ENCODE measurements at places on chromosomes 13 and 19.

- DNase-seq: no peak
These were observed 83.2 kb upstream of the IRS2 start for GRCh38 chr13:109869312-109870237.

GRCh38 chr19:1857648-1858326, 5.6 kb downstream of the KLF16 start:
- no peak for DNase-seq

DNA sequence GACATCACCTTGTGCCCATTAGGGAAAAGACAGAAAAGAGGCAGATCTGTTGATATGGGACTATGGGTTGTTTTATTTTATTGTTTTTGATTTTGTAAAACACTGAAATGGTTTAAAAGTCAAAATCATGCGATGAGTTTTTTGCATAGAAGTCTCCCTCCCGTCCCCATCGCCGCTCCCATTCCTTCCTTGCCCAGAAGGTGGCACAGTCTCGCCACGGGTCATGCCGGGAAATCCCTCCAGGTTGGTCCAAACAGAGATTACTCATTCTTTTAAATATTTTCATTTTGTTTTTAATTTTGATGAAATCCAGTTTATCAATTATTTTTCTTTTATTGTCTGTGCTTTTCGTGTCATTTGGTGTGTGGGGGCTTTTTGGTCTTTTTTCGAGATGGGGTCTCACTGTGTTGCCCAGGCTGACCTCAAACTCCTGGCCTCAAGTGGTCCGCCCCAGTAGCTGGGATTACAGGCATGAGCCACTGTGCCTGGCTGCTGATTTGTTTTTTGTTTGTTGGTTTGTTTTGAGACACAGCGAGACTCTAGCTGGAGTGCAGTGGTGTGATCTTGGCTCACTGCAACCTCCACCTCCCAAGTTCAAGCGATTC, 9.2 kb downstream of the PGPEP1 start:
- no peak for DNase-seq

GRCh38 chr19:18304458-18305310, 18.2 kb downstream of the LSM4 start:
- DNase-seq: peak; percentile 64

DNA sequence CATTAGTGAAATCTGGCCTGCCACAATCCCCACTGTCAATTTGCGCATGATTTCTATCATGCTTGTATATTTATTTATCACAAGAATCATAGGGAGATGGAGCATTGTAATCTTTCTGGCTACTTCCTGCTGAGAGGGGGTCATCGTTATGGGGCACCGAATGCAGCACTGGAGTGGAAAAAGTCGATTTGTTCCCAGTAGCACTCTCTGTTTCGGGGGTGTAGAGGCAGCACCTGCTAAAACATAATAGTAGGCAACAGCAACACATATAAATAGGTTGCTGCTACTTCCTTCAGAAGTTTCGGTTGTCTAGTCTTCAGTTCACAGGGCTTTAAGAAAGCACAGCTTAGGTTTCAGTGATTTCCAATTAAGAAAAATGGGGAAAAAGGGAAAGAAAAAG, 23.4 kb upstream of the CEACAM21 start:
- DNase-seq: no peak

GRCh38 chr19:18287836-18288772, 6.7 kb upstream of the JUND start:
- no peak for DNase-seq

GRCh38 chr19:2291185-2291751, 9.3 kb upstream of the PEAK3 start:
- DNase-seq: no peak

GRCh38 chr13:23567906-23568460, 2.2 kb upstream of the TNFRSF19 start:
- no peak for DNase-seq

GRCh38 chr13:110017379-110017778, 231.0 kb upstream of the IRS2 start:
- DNase-seq: no peak

- DNase-seq: no peak
These were observed 508.5 kb downstream of the KLF12 start for GRCh38 chr13:73625562-73626339.

DNA sequence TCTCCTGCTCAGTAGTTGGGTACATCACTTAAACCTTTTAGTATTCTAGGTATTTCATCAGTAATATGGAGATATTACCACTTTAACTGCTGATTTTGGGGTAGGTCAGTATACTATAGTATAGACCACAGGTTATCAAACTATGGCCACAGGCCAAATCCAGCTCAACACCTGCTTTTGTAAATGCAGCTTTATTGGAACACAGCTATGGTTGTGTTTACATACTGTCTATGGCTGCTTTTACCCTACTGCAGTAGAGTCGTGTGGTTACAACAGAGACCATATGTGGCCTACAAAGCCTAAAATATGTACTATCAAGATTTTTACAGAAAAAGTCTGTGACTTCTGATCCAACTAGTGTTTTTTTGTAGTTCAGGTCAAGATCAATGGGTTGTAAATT, 10.3 kb downstream of the COG6 start:
- DNase-seq: no peak

DNA sequence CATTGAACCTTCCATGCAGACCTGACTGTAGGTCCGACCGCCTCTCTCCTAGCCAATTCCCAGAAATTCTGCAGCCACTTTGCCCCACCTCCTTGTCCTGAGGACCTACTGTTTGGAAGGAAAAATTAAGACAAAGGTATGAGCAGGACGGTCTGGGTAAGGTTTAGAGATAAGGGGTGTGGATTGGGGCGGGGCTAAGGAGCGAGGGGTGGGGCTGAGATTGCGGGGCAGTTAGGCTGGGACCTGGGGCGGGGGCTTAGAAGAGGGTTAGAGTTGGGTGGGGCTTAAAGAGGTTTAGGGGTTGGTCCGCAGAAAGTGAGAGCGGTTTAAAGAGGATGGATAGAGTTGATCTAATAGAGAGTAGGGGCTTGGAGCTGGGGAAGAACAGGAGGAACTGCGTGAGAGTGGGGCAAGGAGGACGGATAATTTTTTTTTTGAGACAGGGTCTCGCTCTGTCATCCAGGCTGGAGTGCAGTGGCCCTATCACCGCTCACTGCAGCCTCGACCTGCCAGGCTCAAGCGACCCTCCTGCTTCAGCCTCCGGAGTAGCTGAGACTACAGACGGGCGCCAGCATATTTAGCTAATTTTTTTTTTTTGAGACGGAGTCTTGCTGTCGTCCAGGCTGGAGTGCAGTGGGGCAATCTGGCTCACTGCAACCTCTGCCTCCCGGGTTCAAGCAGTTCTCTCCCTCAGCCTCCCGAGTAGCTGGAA, 1.7 kb upstream of the ZNF865 start:
- no peak for DNase-seq

DNA sequence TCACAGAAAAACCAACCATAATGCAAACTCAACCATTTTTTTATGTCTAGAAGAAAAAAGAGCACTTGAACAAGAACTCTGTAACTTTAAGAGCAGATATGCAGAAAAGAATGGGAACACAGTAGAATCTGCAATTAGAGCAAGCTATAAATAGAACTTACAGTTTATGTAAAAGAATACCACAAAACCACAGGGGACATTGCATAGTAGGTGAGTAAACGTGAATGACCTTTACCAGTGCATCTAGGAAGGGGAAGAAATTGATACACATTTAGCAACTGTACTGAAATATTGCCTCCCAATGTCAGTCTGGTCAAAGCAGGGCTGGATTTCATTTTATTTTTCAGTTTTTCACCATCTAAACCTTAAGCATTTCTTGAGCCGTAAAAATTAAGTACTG, 242.2 kb upstream of the EDNRB start:
- DNase-seq: no peak

- no peak for DNase-seq
These were observed 15.9 kb upstream of the MEIS3 start for GRCh38 chr19:47435196-47435595.

DNA sequence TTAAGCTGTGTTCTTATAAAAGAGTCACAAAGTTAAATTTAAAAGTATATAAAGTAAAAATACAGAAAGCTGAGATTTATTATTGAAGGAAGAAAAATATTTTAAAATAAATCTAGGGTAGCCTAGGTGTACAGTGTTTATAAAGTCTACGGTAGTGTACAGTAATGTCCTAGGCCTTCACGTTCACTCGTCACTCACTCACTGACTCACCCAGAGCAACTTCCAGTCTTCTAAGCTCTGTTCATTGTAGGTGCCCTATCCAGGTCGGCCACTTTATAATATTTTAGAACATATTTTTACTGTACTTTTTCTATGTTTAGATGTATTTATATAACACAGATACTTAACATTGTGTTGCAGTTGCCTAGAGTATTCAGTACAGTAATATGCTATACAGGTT, 47.4 kb downstream of the NDFIP2 start:
- no peak for DNase-seq

GRCh38 chr19:13487985-13488384, 18.3 kb downstream of the CACNA1A start:
- DNase-seq: no peak

DNA sequence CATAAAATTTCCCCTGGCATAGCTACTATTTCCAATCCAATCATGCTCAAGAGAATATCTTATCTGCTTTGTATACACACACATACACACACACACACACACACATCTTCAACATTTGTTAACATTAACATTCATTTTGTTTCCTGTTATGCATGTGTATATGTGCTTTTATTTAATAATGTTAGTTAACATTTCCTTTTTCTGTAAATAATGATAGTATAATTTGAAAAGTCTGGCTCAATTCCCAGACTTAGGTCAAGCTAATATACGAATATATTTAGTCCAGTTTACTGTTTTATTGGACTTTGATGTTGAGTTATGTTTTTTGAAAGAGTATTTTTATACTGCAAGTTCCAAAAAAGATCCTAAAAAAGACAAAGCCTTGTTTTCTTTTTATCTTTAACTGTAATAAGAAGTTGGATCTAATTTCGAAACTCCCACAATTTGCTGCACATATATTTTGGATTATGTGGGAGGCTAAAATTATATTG, 1072.4 kb downstream of the EFNB2 start:
- no peak for DNase-seq

DNA sequence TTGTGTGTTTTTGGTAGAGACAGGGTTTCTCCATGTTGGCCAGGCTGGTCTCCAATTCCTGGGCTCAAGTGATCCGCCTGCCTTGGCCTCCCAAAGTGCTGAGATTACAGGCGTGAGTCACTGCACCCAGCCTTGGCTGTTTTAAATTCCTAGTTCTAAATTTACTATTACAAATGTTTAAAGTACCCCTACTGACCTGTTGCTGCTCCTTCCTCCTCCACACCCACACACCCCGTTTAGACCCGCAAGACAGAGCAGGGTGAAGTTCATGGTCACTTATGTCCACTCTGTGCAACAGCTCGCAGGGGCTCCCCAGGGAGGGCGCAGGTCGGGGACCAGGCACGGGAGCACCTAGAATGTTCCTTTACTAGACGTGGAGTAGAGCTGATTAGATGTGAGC, 28.7 kb downstream of the TMEM161A start:
- no peak for DNase-seq

DNA sequence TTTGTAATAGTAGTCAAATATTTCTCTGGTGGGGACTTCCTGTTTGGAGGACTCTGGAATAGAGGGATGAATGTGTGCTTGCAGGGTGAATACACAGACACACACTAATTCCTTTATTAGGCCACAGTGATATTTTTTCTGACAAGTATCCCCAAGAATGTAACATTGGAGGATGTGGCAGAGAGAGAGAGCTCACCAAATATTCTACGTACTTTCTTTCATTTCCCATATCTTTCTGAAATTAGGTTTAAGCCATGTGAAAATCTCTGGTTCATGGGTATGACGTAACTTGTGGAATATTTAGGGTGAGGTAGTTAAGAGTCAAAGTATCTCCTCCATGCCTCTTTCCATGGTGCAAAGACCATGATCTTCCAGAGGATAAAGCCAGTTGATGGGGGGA, 463.4 kb downstream of the DIAPH3 start:
- no peak for DNase-seq

DNA sequence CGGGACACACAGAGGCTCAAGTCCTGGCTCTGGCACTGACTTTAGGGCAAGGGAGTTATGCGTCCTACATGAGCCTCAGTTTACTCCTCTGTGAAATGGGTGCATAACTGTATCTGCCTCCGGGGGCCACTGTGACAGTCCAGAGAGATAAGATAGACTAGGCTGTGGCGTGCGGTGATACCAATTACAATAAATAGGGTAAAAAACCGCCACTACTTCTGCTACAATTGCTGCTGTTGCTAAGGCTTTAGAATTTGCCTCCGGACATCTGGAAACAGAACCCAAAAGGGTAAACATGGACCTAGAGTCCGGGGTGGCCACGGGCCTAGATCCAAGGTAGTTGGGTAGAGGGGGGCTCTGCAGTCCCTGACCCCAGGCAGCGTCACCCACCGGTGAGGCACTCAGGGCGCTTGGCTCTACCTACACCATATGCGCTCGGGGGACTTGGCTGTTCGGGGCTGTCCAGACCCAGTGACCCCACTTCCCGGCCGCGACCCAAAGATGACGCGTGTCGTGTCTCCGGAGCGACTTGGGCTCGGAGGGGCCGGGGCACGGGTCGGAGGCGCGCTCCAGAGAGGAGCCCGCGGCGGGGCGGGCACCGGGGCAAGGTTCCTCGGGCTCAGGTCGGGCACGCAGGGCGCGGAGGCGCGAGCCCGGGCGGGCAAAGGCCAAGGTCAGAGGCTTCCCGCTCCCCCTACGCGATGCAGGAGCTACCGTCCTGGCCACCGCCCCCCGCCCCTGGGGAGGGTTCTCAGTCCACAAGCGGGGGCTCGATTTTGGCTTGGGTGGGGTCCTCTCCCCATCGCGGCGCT, 1.1 kb downstream of the INSR start:
- DNase-seq: no peak

DNA sequence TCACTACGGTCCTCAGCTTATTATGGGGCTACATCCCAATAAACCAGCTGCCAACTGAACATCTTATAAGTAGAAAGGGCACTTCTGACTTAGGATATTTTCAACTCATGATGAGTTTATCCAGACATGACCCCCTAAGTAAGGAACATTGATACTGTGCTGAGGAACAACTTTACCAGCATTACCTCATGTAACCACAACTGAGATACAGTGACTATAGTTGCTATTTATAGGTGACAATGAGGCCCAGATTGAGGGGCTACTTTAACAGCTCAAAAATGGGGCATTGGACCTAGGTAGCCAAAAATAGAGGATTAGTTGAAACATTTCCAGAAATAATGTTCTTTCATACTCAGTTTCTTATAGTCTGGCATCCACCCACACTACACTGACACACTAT, 26.8 kb downstream of the SKA3 start:
- no peak for DNase-seq

Data from stimulated activated CD8-positive, alpha-beta memory T cell treated with anti-CD3 and anti-CD28 coated beads, Interleukin-4, amount 100 ng/mL, for 1 hour (primary cell).